Hematopoietic multipotent progenitor cell (in vitro differentiated cells): ENCODE measurements at places on chromosomes 11 and 22.

DNA sequence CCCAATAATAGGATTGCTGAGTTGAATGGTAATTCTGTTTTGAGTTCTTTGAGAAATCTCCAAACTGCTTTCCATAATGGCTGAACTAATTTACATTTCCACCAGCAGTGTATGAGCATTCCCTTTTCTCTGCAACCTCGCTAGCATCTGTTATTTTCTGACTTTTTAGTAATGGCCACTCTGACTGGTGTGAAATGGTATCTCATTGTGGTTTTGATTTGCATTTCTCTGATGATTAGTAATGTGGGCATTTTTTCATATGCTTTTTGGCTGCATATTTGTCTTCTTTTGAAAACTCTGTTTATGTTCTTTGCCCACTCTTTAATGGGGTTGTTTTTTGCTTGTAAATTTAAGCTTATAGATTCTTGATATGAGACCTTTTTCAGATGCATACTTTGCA, 97.4 kb downstream of the FDX1 start:
- DNase-seq, result no peak

DNA sequence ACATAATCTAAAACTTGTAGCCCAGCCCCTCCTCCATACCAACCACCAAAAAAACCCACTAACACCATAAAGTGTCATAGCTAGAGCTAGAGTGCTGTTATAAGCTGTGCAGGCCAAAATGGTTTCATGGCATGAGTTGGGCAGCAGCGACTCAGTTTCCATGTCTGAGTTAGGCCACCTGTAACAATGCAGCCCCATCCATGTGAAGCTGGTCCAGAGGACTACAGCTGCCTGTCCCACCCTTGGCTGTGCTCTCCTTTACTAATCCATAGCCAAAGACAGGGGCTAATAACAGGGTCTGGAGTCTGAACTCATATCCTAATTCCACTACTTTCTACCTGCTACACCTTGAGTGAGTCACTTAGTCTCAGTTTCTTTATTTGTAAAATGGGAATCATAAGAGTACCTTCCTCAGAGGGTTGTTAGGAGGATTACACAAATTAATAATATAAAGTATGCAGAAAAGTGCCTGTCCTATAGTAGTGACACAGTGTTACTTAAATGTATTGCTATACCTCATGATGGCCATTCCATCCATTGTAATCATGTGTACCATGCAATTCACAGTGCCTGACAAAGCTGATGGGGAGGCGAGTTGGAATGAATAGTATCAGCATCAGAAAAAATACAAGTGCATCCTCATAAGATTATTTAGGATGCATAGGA, 20.6 kb downstream of the KCNQ1OT1 start:
- no peak for DNase-seq

DNA sequence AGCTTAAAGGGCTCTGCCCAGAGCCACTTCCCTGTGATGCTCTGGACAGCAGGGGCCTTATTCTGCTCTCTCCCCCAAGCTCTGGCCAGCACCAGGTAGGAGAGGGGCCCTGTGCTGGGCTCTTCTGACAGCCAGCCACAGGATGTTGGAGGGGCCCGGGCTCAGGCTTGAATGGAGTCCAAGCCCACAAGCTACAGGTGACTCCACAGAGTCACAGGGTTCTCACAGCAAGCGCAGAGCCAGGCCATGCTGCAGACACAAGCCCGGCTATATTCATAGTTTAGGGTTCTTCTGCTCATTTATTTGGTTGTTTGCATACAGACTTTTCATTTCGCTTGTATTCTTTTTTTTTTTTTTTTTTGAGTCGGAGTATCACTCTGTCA, 1392.8 kb downstream of the BRD1 start:
- no peak for DNase-seq

DNA sequence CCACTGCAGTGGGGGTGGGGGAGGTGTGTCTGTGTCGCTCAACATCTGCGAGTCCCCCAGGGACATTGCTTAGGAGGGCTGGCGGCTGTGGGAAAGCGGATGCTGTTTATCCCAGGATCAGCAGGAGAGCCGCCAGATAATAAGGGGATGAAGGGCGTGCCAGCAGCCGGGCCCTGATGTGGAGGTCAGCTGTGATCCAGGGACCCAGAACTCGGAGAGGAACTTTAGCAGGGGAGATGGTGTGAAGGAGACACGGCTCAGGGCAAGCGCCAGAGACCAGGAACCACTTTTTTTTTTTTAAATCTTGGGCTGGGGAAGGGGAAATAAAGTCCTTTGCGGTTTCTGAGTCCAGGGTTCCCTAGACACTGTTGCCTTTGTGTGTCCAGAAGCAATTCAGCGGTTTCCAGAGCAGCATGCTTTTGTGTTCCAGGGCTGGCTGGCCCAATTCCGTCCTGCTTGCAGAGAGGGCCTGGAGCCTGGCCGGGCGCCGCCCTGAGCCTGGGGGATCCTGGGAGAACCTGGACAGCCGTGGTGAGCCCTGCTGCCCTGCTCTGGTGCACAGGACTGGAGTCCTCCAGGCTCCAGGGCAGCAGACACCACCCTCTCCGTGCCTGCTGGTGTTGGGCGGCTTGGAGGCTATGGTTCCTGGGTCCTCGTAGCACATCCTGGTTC, at the start of gene GRAMD4:
TSS of gene GRAMD4 (plus strand) at position 557 of the 672 bp plus-strand sequence. CDS start 6,414 bp downstream, outside the sequence.
- no peak for DNase-seq

GRCh38 chr11:96393753-96394348, 4.0 kb downstream of the JRKL start:
- DNase-seq, result no peak
